Brain (organoid and tissue), 16 donors: ENCODE measurements at places on chromosomes 5 and 9. TPM values are rescaled to one million over a fixed set of nuclear protein-coding genes. Genes with fewer than 3 reads are reported as not detected.

Gene CNTFR
- 92.8 TPM for polyA plus RNA-seq

Gene C9orf72
- 12.3 TPM for polyA plus RNA-seq

Gene PLCXD3
- polyA plus RNA-seq, result 0.31 TPM

DNA sequence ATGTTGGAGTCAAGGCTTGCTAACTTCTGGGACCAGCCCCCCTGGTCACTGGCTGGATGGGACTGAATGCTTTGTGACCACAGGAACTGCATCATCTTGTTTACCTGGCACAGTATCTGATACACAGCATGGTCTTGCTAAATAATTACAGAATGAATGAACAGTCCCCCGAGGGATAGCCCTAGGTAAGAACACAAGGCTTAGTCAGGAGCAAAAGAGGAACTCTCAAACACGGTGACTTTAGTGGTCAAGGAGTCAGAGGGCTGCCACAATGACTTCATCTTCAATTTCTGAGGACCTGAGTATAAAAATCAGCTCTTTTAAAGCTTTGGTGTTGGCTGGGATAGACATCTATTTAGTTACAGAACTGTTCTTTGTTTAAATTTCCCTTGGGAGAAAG lies 15.1 kb upstream of the CXCL14 start:
- no peak for DNase-seq

GRCh38 chr5:158586054-158586453 lies 513.7 kb downstream of the EBF1 start:
- DNase-seq, result no peak

GRCh38 chr9:33138768-33139167 lies 28.4 kb downstream of the B4GALT1 start:
- DNase-seq, result no peak

GRCh38 chr9:90925581-90926257 lies 124.1 kb downstream of the SYK start:
- no peak for DNase-seq

- no peak for DNase-seq
These were observed 4.5 kb upstream of the MPDZ start for GRCh38 chr9:13284011-13284410.

DNA sequence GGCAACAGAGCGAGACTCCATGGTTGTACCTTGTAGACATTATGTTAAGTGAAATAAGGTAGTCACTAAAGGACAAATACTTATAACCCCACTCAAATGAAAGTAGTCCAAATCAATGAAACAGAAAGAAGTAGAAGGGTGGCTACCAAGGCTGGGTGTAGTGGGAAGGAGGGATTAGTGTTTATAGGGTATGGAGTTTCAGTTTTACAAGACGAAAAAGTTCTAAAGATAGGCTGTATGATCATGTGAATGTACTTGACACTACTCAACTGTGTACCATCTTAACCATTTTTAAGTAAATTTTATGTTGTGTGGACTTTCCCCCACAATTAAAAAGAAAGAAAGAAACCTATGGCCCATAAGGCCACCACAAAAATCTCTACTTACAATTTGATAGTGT lies 32.2 kb downstream of the ALDH7A1 start:
- DNase-seq, result no peak
